ENCODE measurements at places on chromosomes 6 and 20.
A peak's percentile ranks its signal among the peaks of the same experiment; 100 is the strongest.

DNA sequence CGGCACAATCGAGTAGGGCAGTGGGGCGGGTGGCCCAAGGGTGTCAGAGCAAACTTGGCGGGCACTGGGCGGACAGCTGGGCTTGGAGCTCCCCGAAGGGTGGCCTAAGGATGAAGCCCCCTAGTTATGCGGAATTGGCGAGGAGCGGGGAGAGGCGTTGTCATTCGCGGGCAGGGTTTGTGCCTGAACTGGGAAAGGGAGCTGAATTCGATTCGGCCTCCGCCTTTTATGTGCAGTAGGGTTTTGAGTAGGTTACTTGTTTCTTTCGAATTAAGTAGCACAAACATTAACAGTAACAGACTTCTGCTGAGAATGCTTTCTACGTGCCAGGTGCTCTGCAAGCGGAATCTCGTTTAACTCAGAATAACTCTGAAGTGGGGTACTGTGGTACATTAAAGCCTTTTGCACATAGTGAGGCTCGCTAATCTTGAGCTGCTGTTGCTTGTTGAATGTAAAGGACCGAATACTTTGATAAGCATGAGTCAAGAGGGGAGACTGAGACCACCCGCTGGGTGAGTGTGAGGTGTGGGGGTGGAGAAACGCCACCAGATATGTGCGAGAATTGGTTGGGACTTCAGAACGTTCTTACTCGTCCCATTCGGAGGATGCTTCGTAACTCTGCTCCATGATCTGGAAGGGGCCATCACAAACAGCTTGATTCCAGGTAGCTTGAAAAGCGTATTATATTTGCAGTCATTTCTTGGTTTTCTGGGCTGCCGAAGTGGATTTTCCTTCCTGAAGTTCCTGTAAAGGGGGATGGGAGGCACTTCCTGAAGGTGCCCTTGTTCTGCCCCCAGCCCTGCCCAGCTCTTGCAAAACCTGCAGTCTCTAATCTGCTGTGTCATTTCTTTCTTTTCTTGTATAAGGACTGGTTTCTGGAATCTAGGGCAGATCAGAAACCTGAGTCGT lies 833 bp downstream of the RAB5IF start:
- no peak for DNase-seq

DNA sequence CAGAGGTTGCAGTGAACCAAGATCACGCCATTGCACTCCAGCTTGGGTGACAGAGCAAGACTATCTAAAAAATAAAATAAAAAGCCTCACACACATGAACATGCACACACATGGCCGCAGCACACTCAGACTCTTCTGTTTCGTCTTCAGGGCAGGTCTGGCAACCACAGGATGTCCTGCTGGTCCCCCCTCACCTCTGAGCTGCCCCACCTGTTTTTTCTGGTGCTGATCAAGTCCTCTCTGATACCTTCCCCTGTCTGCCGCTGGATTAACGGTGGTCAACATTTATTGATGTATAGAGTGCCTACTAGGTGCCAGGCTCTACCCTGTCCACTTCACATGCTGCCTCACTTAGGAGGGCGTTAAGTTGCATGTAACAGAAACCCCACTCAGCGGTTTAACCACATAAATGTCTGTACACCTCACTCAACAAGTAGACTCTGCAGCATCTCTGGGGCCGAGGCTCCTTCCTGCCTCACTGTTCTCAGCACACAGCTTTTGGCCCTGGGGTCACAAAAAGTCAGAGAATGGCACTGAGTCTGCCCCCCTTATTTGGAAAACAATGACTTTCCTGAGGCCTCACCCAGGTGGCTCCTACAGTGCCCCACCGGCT lies 4.5 kb upstream of the AP5S1 start:
- no peak for DNase-seq

GRCh38 chr6:166419286-166419685 lies 36.5 kb upstream of the MPC1 start:
- DNase-seq: peak; percentile 1

DNA sequence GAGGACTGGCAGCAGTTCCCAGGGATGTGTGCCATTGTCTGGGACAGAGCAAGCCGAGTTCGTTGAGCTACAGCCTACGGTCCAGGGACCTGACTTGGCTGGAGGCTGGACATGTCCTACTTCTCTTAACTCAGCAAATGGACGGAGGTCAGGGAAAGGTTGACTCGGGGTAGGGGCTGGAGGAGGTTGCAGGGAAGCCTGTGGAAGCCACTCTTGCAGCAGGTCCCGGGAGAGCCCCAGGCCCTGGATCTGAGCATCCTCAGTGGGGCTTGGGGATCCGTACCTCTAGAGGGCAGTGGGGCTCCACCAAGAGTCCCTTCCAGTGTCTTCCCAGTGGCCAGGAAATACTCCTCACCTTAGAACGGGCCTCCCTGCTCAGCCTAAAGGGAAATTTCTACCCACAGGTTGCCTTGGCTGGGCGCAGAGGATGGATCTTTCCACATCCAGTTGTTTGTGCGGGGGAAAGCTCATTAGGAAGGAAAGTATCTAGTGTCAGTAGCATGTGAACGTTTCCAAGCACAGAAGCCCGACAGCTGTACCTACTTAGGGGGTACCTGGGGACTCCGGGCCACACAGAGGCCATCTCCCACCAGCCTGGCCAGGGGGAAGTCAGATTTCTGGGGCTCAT lies 170.2 kb downstream of the NFATC2 start:
- DNase-seq: peak; percentile 79

DNA sequence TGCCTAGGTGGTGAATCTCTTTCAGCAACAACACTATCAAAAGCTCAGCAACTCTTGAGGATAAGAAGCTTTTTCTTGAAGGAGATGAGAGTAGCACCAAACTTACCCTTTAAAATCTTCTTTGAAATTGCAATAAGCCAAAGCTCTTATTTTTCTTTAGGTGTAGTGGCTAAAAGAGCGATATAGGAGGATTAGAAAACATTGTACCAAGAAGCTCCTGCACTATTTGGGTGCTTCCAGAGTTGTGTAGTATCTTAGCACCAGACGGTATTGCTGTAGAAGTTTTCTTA lies 1.2 kb downstream of the FUT9 start:
- DNase-seq: no peak

- DNase-seq: no peak
Observed at GRCh38 chr6:7680393-7681075, 45.4 kb upstream of the BMP6 start.

GRCh38 chr20:42095221-42095620 lies 477.0 kb upstream of the CHD6 start:
- DNase-seq: no peak

GRCh38 chr6:33667072-33667471 lies 44.4 kb downstream of the UQCC2 start:
- no peak for DNase-seq

DNA sequence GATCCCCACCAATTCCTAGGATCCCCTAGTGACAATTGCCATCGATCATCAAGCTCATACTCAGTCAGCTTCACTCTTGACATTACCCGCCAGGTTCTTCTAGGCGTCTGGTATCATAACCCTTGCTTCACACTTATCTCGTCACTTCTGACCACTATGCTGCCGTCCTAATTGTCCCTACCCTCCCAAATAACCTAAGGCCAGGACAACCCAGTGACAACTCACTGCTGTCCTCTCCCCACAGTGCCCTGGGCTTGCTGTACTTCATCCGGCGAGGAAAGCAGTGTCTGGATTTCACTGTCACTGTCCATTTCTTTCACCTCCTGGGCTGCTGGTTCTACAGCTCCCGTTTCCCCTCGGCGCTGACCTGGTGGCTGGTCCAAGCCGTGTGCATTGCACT lies 3.7 kb downstream of the SYS1 start:
- no peak for DNase-seq

- DNase-seq: no peak
Observed at GRCh38 chr6:165031502-165031901, 277.9 kb downstream of the C6orf118 start.
